NCI-H1436 treated with DMSO at 0.1 percent for 48 hours (cell line): ENCODE measurements at places on chromosomes 6 and 20.

DNA sequence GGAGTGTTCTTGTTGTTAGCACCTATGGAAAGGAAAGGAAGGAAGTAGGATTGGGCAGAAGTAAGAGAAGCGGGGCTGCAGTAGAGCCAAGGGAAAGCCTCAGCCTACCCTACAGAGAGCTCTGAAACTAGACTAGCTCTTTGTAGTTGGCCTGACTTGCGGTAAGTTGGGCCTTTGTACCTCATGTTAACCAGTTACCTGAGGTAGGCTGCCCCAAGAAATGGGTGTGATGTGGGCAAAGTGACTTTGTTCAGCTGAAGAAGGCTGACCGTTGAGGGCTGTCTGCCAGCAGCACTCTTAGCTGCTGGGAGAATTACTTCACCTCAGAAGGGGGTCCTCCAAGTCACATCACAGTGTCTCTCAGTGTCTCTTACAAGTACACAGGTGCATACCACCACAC, 54.9 kb upstream of the FAM184A start:
- no peak for DNase-seq

DNA sequence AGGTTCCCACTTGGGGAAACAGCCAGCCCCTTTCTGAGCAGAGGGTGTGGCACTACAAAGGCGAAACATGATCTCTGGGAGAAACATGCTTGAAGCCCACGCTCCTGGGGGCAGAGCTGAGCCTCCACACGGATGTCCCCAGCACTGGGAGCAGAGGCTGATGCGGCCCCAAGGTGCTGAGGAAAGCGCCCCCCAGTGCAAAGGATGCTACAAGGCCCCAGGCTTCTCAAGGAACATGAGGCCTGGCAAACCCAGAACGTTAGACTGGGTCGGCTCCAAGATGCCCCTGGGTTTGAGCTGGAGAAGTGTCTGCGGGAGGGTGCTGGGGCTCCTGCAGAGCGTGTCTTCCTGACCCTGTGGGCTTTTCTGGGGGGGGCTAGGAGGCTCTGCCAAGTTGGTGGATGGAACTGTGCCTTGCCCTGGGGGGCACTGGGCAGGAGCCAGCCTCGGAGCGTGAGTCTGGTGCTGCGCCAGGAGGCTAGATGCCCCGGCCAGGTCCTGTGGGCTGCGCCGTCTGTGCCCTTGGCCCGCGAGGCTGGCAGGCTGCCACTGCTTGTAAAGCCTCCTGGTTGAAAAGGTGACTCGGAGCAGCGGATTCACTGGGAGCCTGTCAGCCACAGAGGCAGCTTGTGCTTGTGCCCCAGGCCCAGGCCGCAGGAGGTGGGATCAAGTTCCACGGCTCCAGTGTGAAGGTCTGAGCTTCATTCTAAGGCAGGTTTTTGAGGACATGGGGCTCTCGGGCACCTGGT, 8.1 kb downstream of the SYNJ2 start:
- DNase-seq, result no peak

DNA sequence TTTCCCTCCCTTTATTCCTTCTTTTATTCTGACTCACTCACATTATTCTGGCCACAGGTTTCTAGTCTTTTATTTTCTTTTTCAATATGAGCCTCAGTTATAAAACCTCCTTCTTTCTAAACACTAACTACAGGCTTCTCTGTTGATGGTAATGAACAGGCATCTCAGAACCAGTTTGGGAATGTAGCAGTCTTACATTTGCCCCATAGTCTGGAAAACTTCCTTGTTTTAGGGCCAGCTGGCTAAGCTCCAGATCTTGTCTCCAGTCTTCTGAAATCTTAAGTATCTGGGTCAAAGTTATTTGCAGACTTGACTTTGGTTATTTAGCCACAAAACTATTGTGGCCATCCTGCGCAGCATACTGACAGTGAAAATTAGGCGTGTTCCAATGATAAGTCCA, 97.0 kb upstream of the MAN1A1 start:
- no peak for DNase-seq

DNA sequence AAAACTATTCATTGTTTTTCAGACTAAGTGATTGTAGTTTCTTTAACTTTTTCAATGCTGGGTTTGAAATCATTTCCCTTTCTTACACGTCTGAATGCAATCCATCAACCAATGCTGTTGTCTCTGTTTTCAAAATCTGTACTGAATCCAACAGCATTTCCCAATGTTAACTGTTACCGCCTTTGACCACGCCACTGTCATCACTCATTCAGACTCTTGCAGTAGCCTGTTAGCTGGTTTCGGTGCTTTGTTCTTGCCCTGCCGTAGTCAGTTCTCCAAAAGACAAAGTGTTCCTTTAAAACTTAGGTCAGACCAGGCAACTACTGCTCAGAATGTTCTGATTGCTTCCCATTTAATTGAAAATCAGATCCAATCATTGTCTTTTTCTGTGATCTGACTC, 131.3 kb downstream of the PLCB4 start:
- no peak for DNase-seq

DNA sequence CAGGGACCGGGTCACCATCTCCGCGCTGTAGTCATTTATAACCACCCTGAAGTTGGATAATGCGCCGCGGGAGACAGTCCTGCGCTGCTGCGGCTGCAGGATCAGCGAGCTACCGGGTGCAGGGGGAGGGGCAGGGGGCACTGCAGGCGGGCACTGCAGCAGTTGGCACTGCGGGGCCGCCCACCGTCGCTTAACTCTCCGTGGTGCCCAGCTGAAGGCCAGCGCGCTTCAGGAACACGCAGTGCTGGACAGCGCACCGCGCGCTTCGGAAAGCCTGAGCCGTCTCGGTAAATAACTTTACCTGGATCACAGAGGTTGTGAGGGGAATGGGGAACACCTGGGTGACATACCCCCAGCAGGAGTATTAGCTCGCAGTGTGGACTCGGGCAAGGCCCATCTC, 12.4 kb upstream of the LRFN2 start:
- DNase-seq, result no peak

GRCh38 chr6:84977363-84977705, 212.9 kb upstream of the TBX18 start:
- DNase-seq, result no peak

DNA sequence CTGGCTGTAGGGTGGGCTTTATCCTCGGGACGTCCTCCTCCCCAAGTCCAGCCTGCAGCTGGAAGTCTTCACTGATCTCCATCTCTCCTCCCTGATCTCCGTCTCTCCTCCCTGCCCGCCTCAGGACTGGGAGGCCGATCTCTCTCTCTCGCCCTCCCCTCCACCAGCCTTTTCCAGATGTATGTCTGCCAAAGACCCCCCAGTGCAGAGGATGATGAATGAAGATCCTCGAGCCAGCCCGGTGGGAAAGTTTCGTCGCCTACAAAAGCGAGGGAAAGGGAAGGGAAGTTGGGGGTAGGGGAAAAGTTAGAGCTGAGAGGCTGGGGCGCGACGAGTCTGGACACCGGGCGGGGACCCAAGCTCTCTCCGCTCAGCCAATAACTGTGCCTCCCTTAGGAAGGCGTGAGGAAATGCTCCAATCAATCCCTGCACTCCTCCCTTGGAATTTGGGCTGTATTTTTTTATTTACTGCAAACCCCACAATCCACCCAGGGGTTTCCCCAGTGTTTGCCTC, 595 bp upstream of the SRF start:
- DNase-seq, result no peak

DNA sequence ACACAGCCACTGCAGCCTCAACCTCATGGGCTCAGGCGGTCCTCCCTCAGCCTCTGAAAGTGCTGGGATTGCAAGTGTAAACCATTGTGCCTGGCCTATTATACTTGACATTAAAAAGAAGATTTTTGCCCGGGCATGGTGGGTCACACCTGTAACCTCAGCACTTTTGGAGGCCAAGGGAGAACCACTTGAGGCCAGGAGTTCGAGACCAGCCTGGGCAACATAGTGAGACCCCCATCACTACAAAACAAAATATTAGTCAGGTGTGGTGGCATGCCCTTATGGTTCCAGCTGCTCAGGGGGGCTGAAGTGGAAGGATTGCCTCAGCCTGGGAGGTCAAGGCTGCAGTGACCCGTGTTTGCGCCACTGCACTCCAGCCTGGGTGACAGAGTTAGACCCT, 42.4 kb downstream of the FAM217A start:
- no peak for DNase-seq

DNA sequence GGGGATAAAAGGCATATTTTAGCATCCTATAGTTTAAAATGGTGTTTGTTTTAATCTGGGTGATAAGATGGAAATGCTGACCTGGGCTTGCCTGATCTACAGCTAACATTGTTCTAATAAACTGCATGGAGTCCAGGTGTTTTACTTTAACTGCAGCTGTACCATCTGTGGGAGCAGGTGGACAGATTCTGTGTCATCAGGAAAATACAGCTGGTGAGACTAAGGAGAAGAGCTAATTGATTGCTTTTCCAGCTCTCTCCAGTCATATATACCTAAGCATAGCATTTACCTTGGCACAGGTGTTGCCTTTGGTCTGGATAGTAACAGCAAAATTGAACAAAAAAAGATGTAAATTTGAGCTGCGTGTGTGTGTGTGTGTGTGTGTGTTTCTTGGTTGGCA, 31.6 kb downstream of the CBFA2T2 start:
- DNase-seq, result peak; percentile 48

- DNase-seq, result no peak
Measured at GRCh38 chr20:63863021-63863797, 1.9 kb upstream of the TPD52L2 start.

DNA sequence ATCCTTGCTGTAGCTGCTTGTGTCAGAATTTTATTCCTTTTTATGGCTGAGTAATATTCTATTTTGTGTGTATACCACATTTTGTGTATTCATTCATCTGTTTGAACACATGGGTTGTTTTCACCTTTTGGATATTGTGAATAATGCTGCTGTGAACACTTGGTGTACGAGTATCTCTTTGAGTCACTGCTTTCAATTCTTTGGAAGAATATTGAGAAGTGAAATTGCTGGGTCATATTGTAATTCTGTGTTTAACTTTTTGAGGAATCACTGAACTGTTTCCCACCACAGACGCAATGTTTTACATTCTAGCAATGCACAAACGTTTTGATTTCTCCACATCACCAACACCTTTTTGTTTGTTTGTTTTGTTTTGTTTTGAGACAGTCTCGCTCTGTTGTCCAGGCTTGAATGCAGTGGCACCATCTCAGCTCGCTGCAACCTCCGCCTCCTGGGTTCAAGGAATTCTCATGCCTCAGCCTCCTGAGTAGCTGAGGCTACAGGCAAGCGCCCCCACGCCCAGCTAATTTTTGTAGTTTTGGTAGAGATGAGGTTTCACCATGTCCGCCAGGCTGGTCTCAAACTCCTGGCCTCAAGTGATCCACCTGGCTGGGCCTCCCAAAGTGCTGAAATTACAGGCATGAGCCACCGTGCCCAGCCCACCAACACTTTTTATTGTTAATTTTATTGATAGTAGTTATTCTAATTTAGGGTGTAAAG, 21.7 kb downstream of the CPXM1 start:
- DNase-seq, result no peak

GRCh38 chr6:168088161-168089053, 9.4 kb upstream of the FRMD1 start:
- no peak for DNase-seq

GRCh38 chr6:151481786-151482185, 12.0 kb upstream of the CCDC170 start:
- DNase-seq, result no peak

- no peak for DNase-seq
Measured at GRCh38 chr6:156727715-156728385, 49.3 kb upstream of the ARID1B start.

DNA sequence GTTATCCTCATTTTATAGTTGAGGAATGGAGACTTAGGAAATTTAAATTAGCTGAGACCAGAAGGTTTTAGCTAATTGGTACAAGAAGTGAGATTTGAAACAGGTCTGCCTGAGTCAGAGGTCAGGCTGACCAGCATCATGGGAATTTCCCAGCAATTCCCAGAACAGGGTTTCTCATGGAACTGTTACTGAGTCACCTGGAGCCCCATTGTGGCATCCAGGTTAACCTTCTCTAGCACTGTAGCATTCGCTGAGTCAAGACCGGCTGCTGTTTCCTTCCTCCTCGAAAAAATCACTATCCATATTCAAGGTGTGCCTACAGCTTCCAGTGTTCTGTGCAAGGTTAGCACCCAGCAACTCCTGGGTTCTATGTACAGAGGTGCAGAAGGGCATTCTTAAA, 238.0 kb upstream of the MAN1A1 start:
- DNase-seq, result no peak

GRCh38 chr6:1726341-1726768, 116.6 kb downstream of the FOXC1 start:
- DNase-seq, result no peak

- DNase-seq, result no peak
Measured at GRCh38 chr6:3501826-3502500, 45.1 kb upstream of the SLC22A23 start.

DNA sequence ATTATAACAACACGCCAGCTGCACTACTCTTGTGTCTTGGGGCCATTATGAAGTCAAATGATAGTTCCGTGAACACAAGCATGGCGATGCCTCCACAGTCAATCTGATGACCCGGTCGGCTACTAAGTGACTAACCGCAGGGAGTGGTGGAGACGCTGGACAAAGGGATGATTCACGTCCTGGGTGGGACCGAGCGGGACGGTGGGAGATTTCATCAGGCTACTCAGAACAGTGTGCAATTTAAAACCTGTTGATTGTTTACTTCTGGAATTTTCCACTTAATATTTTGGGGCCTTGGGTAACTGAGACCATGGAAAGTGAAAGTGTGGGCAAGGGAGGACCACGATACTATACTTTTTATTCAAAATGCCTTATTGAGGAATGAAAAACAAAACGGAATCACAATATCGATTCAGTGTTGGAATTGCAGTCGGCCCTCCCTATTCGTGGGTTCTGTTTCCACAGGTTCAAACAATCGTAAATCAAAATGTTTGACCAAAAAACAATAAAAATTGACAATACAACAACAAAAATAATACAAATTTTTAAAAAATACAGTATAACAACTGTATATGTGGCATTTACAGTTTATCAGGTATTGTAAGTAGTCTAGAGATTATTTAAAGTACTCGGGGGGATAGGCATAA, 66.5 kb downstream of the MYLK4 start:
- no peak for DNase-seq

DNA sequence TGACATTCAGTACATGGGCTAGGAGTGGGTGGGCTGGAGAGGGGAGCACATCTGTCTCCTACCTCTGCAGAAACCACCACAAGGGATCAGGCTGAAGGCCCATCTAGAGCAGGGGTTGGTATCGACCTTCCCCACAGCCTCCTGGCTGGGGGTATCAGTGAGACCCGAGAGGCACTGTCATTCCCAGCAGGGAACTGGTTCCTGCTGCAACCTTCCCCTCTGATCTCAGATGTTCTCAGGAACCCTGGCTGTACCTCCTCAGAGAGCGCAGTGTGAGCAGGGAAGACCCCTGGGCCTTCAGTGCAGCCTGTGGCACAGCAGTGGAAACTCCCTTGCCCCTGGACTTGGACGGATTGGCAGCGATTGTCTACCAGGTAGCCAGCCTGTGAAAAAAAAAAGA, 7.8 kb downstream of the IP6K3 start:
- no peak for DNase-seq

- no peak for DNase-seq
Measured at GRCh38 chr6:128605961-128606360, 85.6 kb upstream of the PTPRK start.

GRCh38 chr20:20802328-20802727, 89.9 kb upstream of the RALGAPA2 start:
- DNase-seq, result no peak
